ENCODE measurements at places on chromosomes 5 and 9. TPM values are rescaled to one million over a fixed set of nuclear protein-coding genes. Genes with fewer than 3 reads are reported as not detected.

The PHYKPL gene
- total RNA-seq = 58.0 TPM

The HRCT1 gene
- not detected for total RNA-seq

The TIGD6 gene
- 2.5 TPM for total RNA-seq

The FOXD4L4 gene
- total RNA-seq = not detected

The SPATA31D4 gene
- not detected for total RNA-seq

The COL15A1 gene
- total RNA-seq = 0.14 TPM

The SLC23A1 gene
- 1.0 TPM for total RNA-seq

DNA sequence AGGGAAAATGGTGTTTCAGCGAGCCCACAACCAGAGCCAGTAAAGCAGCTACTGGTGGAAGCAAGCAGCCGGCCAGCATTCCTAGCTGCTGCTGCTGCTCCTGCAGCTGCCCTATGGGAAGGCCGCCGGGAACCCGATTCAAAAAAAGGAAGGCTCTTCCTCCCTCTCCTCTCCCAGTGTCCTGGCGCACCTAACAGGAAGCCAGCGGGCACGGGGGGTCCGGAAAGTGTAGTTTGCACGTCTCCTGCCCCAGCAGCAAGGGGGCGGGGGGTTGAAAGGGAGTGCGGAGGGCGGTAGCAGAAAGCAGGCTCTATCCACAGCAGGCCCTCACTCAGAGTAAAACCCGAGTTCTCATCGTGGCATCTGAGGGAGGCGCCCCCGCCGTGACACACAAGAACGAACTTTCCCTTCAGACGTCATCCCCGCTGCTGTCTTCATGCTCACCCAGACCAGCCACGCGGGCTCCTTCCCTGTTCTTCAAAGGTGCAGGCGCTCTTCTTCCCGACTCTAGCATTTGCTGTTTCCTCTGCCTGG is 16.5 kb downstream of the GRXCR2 start:
- DNase-seq = peak; percentile 48

- DNase-seq = no peak
These were observed 113.8 kb downstream of the ZNF462 start for GRCh38 chr9:106976772-106977171.

- no peak for DNase-seq
These were observed 18.1 kb upstream of the NEUROG1 start for GRCh38 chr5:135553688-135554462.

DNA sequence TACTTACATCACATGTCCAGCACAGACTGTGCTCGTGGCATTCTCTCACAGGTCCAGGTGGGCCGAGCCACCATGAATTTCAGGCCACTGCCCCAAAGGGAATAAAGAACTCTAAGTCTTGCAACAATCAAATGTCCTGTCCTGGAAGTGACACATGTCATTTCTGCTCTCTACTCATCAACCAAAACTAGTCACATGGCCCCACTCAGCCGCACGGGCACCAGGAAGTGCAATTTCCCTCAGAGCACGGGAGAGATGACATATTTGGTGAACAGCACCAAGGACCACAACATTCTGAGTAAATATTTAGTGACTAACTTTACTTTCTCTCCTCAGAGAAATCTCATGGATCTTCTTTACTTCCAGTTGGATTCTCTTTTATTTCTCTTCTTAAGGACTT is 131.1 kb upstream of the TUT7 start:
- peak; percentile 47 for DNase-seq

- no peak for DNase-seq
These were observed 267.3 kb downstream of the MLLT3 start for GRCh38 chr9:20355022-20355421.

DNA sequence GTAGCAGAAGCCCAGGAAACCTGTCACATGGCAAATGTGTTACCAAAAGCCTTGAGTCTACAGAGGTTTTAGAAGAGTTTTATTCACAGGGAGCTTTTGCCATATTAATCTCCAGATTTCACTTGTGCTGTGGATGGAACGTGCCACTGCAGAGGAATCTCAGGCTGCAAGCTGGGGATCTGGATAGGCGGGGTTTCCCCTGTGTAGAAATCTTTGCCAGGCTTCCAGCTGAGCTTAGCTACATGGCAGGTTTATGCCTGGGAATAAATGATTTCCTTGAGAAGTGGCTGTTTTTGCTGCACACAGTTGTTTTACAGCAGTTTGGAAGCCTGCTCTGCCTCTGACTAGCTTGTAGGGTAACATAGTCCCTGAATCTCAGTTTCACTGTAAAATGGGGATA is 224.6 kb upstream of the PLPPR1 start:
- no peak for DNase-seq

- no peak for DNase-seq
These were observed 198.1 kb downstream of the GADD45G start for GRCh38 chr9:89802781-89803355.

GRCh38 chr9:4292781-4293180 is 7.1 kb downstream of the GLIS3 start:
- no peak for DNase-seq

DNA sequence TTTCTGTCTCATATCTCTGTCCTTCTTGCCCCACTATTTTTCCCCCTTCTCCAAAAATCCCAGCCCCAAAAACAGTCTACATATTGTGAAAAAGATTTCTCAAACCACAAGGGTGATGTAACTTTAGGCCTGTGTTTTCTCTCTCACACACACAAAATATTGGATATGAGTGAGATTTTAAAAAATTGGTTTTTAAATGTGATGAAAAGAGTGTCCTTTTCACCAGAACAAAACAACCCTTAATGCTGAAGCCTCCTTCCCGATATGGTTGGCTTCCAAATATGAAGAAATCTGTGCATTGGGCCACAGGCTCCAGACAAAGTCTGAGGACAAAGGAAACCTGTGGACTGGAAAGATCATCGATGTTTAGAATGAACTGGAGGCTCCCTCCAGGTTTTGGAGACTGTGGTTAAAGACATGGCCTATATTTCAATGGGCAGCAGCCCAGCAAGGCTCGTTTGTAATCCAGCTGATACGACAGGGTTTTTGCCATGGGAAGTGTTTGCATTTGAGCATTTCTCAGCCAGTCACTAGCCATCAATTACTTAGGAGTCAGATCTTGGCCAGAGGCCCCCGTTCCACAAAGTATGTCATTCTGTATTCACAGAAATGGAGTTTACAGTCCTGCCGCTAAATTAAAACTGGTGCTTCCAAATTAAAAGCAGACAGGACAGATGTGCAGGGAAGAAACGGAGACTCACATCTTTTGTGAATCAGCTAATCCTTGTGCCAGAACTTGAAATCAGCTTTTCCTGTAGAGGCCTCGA is 546.3 kb downstream of the EBF1 start:
- no peak for DNase-seq

- DNase-seq = no peak
These were observed 261.7 kb downstream of the MAT2B start for GRCh38 chr5:163766936-163767670.

DNA sequence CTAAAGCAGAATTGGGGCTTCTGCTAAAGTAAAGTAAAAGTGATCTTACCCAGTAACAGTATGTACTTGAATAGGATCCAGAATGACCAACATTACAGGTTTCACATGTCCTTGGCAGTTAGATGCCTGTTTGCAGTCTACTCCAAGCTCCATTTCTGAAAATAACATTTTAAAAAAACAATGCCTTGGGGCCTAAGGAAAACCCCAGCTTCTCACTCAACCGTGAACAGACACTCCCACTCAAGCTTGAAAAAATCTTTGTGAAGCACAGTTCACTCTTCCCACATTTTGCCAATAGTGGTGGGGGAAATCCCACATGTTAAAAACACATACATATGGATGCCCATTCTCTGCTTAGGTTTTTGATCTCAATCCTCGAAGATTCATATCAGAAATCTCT is 304.1 kb downstream of the ARRDC3 start:
- no peak for DNase-seq
